ENCODE measurements at places on chromosomes 4 and X.

DNA sequence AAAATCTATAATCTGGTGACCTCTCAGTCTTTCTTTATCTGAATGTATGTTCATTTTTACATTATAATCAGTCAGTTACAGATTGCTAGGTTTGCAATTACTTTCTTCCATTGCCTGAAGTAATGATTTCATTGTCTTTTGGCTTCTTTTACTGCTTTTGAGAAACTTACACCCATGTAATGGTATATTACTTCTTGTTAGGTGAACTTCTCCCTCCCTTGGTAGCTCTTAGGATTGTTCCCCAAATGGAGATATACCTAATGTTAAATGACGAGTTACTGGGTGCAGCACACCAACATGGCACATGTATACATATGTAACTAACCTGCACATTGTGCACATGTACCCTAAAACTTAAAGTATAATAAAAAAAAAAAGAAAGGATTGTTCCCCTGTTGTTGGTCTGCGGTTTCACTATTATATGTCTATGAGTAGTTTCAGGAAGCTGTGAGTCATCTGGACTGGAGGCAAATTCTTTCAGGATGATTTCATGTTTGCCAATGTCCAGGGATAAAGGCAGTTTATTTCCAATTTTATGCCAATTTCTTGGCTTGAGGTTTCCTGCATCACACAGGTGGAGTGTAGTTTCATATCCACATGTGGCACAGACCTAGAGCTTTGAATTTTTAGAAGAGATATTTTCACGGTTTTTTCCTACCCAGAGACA lies 21.8 kb downstream of the SPANXC start:
- DNase-seq = no peak

DNA sequence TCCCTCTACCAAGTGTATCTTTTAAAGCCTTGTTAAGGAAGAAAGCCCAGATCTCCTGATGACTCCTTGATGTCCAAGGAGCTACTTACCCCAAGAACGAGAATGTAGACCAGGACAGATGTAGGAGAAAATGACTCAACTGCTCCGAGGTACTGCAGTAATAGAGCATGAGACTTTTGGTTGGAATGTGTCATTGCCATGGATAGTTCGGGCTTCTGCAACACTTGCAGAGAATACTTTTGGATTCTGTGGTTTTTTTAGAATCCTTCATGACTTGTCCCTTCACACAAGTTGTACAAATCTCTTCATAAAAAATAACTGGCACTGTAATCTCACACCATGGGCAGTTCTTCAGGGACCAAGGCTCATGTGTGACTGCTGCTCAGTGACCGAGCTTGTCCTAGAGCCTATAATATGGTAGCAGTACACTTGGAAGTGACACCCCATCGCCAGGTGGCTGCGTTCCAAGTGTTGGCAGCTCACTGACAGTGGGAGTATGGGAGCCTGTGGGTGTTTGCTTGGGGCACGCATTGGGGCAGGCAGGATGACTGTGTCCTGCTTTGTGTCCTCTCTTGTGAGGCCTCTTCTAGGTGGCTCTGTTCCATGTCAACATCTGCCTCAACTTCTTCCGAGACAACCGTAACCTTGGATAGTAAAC lies 87.9 kb upstream of the WDR1 start:
- no peak for DNase-seq

GRCh38 chr4:4217113-4217512 lies 9.6 kb downstream of the OTOP1 start:
- no peak for DNase-seq

DNA sequence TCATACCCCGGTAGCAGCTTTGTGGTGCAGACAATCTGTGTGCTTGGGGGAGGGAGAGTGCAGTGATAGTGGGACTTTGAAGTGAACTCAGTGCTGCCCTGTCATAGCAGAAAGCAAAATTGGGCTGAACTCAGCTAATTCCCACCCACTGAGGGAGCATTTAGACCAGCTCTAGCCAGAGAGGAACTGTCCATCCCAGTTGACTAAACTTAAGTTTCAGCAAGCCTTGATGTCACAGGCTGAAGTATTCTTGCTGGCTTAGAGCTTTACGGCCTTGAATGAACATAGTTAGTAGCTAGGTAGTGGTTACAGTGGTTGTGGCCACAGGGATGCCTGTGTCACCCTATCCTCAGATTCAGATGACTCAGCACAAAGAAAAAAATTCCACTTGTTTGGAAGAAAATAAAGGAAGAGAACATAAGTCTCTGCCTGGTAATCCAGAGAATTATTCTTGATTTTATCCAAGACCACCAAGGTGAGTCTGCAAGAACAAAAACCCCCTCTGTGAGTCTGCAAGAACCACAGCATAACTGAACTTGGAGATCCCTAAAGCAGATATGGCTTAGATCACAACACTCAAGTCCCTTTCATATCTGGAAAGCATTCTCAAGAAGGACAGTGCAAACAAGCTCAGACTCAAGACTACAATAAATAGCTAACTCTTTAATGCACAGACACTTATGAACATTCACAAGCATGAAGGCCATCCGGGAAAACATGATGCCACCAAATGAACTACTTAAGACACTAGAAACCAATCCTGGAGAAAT lies 39.4 kb downstream of the ADH7 start:
- DNase-seq = no peak

DNA sequence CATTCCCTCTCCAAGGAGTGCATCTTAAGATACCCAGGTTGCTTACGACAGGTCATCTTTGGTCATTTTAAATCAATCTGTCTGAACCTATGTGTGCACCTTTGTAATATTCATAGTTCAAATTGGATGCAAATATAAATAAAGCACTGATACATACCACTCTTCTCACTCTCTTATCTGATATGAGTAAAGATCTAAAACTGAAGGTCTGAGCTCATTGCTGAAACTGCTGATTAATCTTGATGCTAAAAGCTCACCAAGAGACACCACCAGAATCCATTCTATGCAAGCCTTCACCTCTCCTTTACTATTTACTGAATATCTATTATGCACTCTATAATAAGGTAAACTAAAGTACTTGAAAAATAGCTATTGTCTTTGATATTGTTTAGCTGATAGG lies 16.6 kb downstream of the HSD17B13 start:
- no peak for DNase-seq

GRCh38 chr4:111864066-111864465 lies 281.2 kb upstream of the FAM241A start:
- DNase-seq = no peak

DNA sequence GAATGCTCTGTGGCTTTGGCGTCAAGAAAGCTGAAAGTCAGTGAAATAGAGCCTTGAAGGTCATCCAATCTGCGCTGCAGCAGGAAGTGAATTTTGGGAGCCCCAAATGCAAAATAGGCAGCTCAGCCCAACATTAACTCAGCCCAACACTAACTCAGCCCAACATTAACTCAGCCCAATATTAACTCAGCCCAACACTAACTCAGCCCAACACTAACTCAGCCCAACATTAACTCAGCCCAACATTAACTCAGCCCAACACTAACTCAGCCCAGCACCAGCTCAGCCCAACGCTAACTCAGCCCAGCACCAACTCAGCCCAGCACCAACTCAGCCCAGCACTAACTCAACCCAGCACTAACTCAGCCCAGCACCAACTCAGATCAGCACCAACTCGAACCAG lies 71.5 kb downstream of the SORBS2 start:
- no peak for DNase-seq

GRCh38 chr4:154307451-154307850 lies 184.1 kb downstream of the DCHS2 start:
- DNase-seq = no peak

GRCh38 chrX:17706676-17707075 lies 30.6 kb upstream of the SCML1 start:
- no peak for DNase-seq

GRCh38 chr4:76726631-76727030 lies 171.3 kb downstream of the SOWAHB start:
- DNase-seq = no peak

DNA sequence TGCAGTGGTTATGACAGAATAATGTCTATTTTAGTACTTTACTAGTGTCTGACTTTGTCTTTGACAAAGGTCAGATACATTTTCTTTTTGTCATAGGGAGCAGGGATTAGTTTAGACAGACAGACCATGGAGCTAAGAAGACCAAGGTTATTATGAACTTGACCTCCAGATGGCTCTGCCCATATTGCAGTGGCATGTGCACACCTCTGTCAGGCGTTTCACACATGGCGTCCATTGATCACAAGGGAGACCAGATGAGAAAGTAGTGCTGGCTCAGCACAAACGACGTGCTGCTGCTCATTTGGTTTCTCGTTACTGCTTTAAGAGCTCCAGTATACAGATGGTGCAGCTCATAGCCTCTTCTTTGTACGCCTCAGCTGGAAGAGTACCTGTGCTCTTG lies 56.3 kb upstream of the HPSE start:
- DNase-seq = no peak

- DNase-seq = peak; percentile 43
These were observed 17.7 kb downstream of the RGS12 start for GRCh38 chr4:3310301-3311094.

GRCh38 chr4:105147553-105148161 lies 981 bp downstream of the TET2 start:
- peak; percentile 22 for DNase-seq

GRCh38 chrX:7134981-7135380 lies 12.5 kb upstream of the STS start:
- no peak for DNase-seq

- no peak for DNase-seq
These were observed 44.8 kb downstream of the PPP2R2C start for GRCh38 chr4:6427439-6428090.

DNA sequence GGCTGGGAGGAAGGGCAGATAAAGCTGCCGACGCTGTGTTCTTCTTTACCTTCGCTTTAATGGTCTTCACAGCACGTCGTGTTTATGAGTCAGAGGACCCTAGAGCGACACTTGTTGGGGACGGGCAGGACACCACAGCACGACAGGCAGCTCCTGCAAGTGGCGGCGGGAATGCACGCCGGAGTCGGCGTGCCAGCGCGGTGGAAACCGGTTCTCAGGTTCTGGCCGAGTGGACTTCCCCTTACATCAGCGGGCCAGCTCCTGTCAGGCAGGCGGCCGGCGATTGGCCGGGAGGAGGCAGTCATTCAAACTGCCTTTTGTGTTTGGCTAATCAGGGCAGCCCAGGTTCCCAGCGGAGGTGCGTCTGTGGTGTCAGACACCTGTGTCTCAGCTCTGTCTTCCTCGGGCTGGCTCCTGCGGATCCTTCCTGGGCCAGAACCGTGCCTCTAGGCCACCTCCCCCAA lies 150.9 kb downstream of the SHROOM3 start:
- peak; percentile 93 for DNase-seq

GRCh38 chrX:31993637-31994036 lies 921.8 kb upstream of the FTHL17 start:
- DNase-seq = no peak

GRCh38 chrX:23114241-23114640 lies 114.5 kb downstream of the DDX53 start:
- no peak for DNase-seq

DNA sequence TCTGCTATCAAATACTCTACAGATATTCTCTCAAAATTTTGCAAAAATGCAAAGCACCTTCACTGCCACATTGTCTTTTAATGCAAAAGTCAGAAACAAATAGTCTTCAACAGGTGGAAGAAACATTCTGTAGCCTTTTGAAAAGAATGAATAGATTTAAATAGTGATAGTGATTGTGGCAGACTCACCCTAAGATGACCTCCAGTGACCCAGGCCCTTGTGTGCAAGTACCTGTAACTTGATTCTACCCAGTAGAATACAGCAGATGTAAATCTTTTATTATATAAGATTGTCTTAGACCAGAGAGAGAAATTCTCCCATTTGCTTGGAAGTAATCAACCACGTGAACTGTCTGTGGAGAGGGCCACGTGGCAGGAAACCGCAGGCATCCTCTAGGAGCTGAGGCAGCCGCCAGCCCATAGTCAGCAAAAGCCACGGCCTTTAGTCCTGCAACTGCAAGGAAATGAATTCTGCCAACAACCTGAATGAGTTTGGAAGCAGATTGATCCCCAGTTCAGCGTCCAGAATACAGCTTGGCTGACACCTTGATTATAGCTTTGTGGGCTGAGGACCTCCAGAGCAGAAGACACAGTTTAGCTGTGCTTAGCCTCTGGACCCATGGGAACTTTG lies 272.5 kb downstream of the ARHGAP10 start:
- DNase-seq = no peak

DNA sequence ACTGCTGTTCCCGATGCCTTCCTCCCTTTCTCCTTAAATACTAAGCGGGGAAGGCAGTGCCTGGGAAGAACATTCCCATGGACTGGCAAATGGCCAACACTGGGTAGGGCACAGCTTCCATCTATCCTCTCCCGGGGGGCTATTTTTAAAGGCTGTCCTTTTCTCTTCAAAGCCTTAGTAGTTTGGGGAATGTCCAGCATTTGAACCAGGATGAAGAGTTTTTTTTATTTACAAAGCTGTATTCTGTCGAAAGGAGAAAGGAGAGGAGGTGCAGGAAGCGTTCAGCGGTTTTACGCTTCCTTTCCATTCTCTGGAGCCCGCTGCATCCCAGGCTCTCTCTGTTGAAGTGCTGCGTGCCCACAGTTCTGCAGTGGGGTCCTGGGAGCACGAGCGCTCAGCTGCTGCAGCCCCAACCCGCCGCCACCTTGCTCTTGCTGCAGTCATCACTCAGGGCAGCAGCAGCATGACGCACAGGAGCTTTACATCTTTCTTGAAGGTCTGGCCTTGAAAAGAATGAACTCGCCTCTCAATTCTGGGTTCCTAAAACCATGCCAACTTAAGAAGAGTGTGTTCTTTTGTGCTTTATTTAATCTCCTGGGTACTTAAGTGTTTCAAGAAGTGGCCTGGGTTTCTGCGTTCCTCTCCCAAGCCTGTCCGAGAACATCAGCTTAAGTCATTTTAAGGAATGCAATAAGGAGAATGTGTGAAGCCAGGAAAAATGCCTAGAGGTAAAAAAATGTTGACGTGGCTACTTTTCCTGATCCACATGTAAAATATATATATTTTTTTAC lies 427.2 kb downstream of the MAPK10 start:
- DNase-seq = no peak

DNA sequence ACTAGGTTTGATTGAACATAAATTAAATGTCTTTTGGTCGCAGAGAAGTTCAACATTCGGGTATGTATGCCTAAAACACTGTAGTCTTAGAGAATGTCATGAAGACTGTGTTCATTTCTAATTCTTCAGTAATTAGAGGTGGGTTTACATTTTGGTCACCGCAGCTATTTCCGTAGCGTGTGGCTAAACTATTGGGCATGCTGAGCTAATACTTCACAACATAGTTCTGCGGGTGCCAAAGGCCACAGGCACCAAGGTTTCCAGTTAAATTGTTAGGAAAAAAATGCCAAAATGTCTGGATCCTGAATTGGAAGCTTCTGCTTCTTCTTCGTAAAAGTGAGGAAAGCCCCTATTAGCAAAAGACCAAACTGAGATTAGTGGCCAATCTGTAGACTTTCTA lies 25.1 kb downstream of the SMIM31 start:
- no peak for DNase-seq

DNA sequence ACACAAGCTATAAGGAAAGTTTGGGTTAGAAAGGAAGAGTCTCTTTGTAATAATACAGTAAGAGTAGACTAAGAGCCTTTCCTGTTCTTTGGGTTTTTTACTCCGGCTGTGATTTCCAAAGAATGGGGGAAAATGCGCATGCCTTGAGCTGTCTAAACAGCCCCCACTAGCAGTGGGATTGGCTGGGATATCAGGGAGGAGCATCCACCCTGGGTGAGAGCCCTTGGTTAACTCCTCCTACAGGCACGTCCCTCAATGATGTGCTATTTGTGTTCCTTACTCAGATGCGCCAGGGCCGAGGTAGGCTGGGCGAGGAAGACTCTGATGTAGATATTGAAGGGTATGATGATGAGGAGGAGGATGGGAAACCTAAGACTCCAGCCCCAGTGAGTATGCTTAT lies 74.0 kb upstream of the OGT start:
- no peak for DNase-seq

Data from Peyer's patch (tissue), 4 donors.